ENCODE measurements at places on chromosomes 2 and 18.
A peak's percentile ranks its signal among the peaks of the same experiment; 100 is the strongest.

DNA sequence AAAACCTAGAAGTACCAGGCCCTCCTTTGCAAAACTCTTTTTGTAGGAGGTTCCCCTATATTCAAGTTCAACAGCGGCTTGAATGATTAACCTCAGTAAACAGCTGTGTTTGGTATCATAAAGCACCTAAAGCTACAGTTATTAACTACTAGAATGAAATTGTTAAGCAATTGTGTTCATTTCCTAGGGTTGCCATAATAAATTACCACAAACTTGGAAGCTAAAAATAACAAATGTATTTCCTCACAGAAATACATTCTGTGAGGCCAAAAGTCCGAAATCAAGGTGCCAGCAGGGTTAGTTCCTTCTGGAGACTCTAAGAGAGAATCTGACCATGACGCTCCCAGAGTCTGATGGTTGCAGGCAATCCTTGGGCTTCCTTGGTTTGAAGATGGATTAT is 202.1 kb upstream of the ACVR2A start:
- no peaks in the 10 kb centered on the region for H3K36me3 ChIP-seq
- DNase-seq = no peak
- no peaks in the 10 kb centered on the region for H3K27me3 ChIP-seq
- no peaks in the 10 kb centered on the region for H3K4me1 ChIP-seq
- no peak overlapping the region for H3K4me3 ChIP-seq

DNA sequence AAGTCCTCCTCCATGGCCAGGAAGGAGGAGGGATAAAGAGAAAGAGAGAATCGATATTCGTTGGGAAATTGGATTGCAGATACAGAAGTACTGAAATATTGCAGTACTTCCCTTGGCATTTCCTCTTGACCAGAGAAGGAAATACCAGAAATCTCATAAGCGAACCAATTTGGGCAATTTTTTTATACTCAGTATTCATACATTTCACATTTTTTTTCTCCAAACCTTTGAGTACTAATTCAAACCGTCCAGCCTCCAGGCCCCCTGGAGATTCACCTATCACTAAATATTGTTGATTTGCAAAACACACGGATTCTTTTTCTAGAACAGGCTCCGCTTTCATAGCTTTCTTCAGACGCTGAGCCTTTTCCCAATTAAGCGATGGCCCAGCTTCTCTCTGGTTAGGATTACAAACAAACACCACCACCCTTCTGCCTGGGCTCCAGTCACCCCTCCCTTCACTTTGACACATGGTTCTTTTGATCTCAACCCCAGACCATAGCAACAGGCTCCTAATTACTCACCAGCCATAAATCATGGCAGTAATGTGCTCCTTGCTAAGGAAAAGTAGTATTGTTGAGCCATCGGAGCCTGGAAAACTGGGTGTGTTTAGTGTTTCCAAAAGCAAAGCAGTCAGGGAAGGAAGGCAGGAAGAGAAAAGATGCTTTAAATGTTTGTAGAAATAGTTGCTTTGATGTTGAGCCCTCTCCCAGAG is 138.4 kb upstream of the CCDC68 start:
- H3K27me3 ChIP-seq = no peaks in the 10 kb centered on the region
- H3K27ac ChIP-seq = no peak overlapping the region
- H3K36me3 ChIP-seq = no peaks in the 10 kb centered on the region
- no peak for DNase-seq

GRCh38 chr18:44724105-44724778 is 43.6 kb downstream of the SETBP1 start:
- DNase-seq = peak; percentile 42
- H3K36me3 ChIP-seq = no peaks in the 10 kb centered on the region
- no peaks in the 10 kb centered on the region for H3K27me3 ChIP-seq
- no peak overlapping the region for H3K4me3 ChIP-seq
- peak overlapping the region; percentile 37 for H3K27ac ChIP-seq

DNA sequence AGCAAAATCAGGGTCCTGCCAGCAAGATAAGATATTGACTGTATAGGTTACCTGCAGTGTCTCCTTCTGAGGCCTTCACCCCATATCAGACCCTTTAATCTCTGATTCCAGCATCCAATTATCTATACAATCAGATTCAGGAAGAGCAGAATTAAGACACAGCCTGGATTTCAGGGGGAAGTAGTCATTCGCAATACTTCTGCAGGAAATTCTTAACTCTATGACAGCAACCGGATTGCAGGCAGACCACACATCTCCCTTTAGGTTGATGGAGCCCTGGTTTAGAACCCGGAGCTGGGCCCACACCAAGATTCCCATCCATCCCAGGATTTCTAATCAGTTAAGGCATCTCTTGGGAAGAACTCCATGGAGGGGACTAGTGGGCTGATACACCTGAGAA is 9.5 kb downstream of the ARL4C start:
- no peak overlapping the region for H3K27ac ChIP-seq
- DNase-seq = no peak
- H3K36me3 ChIP-seq = no peaks in the 10 kb centered on the region
- no peaks in the 10 kb centered on the region for H3K4me1 ChIP-seq
- no peak overlapping the region for H3K4me3 ChIP-seq
- no peaks in the 10 kb centered on the region for H3K27me3 ChIP-seq

- H3K4me1 ChIP-seq = no peaks in the 10 kb centered on the region
- no peak overlapping the region for H3K27ac ChIP-seq
- no peaks in the 10 kb centered on the region for H3K27me3 ChIP-seq
- H3K4me3 ChIP-seq = no peak overlapping the region
- DNase-seq = no peak
Observed at GRCh38 chr2:159851941-159852340, 53.9 kb upstream of the CD302 start.
